Hematopoietic multipotent progenitor cell treated with erythropoietin and hydrocortisone succinate and interleukin-3 and kit ligand, for 17 days (in vitro differentiated cells): ENCODE measurements at places on chromosomes 13 and 19.

GRCh38 chr13:113862931-113863523 is 849 bp downstream of the GAS6 start:
- no peak for DNase-seq

GRCh38 chr19:55581145-55581822 is 636 bp upstream of the ZNF579 start:
- no peak for DNase-seq

DNA sequence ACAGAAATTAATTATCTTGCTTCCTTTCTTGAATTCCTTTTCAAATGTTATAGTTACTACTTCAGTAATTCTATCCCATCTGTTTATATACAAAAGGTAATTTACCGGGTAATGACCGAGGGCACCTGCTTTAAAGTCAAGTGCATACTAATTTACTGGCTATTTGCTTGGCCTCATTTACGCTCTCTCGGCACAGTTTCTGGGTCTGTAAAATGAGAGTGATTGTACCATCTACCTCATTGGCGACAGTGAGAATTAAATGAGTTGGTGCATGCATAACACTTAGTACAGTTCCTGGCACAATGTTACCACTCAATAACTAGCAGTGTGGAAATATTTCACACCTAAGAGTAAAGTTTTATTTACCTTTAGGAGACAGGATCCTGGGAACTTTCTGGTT is 111.6 kb downstream of the GGACT start:
- no peak for DNase-seq

GRCh38 chr13:50171590-50172282 is 156.5 kb downstream of the KCNRG start:
- no peak for DNase-seq

- DNase-seq, result no peak
These were observed 1178.0 kb downstream of the UQCRFS1 start for GRCh38 chr19:28034936-28035335.

DNA sequence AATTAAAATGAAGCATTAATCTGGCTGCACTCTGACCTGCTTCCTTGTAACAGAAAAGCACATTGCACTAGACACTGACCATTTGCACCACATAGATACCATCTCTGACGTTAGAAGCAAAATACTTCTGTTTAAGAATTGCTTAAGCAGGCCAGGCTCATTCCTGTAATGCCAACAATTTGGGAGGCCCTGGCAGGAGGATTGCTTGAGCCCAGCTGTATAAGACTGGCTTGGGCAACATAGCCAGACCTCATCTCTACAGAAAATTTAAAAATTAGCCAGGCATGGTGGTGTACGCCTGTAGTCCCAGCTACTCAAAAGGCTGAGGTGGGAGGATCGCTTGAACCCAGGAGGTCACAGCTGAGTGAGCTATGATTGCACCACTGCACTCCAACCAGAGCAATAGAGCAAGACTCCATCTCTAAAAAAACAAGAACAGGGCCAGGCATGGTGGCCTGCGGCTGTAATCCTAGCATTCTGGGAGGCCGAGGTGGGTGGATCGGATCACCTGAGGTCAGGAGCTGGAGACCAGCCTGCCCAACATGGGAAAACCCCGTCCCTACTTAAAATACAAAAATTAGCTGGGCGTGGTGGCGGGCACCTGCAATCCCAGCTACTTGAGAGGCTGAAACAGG is 7.0 kb upstream of the TLE6 start:
- DNase-seq, result no peak

GRCh38 chr19:35143231-35143715 is at the start of gene FXYD7:
Gene FXYD7 (plus strand): TSS chr19:35143255. CDS start chr19:35143334, 79 bp downstream.
- DNase-seq, result no peak

DNA sequence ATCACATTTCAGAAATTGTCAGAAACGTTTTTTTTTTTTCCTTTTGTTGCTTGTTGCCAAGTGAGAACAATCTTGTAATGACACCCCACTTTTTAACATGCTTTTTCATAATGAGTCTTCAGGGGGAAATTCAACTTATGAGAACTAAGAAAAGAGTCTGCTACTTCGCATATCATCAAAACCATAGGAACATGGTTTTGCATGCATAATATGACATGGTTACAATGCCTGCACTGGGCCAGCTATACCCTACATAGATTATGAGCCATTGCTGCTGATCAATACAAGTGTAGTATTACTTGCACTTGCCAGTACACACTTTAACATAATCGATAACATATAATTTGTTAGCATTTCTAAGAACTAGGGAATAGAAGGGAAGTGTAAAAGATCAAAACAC is 191.0 kb upstream of the NBEA start:
- no peak for DNase-seq

DNA sequence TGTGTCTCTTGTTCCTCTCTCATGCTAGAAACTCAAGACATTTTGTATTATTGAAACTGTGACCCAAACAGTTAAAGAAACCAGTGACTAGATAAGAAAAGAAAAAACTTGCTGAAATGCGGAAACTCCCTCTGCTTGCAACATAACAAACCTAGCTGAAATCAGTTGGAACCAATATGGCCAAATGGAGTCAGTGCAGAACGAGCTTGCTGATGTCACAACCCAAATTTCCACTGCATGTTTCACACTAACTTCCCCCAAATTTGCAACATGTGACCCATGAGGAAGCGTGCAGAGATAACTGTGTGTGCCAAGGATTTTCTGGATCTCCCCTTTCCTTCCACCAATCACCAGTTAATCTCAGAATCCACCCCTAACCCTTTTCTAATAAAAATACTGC is 208.0 kb downstream of the DLEU7 start:
- no peak for DNase-seq

GRCh38 chr19:29614780-29615179 is 8.7 kb downstream of the POP4 start:
- no peak for DNase-seq

- no peak for DNase-seq
These were observed 20.8 kb upstream of the ASPDH start for GRCh38 chr19:50534478-50534877.

GRCh38 chr19:12715929-12716328 is 7.8 kb downstream of the TNPO2 start:
- no peak for DNase-seq

- no peak for DNase-seq
These were observed 61.2 kb upstream of the USE1 start for GRCh38 chr19:17153996-17154395.

- no peak for DNase-seq
These were observed 59.7 kb upstream of the TRPC4 start for GRCh38 chr13:37929308-37929707.

DNA sequence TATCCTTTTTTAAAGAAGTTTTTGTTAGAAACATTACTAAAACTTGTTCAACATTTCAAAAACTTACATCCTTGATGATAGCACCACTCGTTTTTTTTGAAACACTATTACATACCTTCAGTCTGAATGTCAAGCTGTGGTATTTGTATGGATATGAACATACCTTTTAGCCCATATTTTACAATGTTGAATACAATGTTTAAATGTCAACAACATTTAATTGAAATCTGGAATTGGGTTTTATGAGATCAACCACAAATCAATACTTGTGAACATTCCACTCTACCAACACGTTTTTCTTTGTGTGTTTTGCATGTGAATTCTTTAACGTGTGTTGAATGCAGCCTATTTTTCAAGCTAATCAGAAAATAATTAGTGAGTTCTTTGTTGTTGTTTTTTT is 4.7 kb downstream of the SERP2 start:
- DNase-seq, result no peak
